ENCODE measurements at places on chromosomes 16 and 17.

- no peaks in the 10 kb centered on the region for H3K4me1 ChIP-seq
- H3K36me3 ChIP-seq: no peaks in the 10 kb centered on the region
- no peak overlapping the region for H3K27ac ChIP-seq
- no peak overlapping the region for H3K4me3 ChIP-seq
Measured at GRCh38 chr17:51853857-51854256, 304.7 kb downstream of the CA10 start.

DNA sequence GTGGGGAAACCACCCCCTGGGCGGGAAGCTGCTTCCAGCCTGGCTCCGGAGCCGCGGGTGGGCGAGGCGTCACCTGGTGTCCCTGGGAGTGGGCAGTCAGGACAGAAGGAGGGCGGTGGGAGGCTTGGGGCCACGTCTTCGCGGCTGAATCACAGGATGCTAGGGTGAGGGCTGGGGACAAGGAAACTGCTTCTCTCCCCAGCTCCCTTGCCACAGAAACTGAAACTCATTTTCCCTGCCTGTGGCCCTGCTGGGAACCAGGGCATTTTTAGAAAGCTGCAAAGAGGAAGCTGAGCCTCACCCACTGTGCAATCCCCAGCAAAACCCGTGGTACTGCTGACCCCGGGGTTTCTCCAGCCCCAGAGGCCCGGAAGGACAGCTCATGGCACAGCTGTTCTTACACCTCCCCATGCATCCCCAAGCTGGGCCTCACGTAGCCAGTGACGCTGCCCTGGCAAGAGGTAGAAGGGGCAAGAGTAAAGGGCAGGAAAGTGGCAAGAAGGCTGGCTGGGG, 8.2 kb downstream of the RHBDF2 start:
- peak; percentile 80 for DNase-seq
- no peaks in the 10 kb centered on the region for H3K27me3 ChIP-seq
- H3K27ac ChIP-seq: peak overlapping the region; percentile 80

DNA sequence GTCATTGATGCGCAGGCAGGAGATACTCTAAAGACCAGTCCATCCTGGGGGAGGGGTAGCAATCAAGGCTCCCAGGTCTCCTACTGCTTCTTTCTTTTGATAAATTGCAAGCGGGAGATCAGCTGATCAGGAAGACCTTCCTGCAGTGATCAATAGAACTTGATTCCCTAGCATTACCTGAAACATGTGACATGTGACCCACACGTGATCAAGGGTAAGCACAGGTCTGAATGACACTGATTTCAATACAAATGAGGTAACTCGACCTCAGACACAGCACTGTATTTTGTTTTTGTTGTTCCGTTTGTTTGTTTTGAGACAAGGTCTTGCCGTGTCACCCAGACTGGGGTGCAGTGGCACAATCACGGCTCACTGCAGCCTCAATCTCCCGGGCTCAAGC, 39.6 kb upstream of the MLYCD start:
- DNase-seq: no peak
- H3K27me3 ChIP-seq: no peaks in the 10 kb centered on the region
- H3K36me3 ChIP-seq: no peaks in the 10 kb centered on the region
- H3K4me3 ChIP-seq: no peak overlapping the region
- H3K4me1 ChIP-seq: no peaks in the 10 kb centered on the region
- no peak overlapping the region for H3K27ac ChIP-seq

DNA sequence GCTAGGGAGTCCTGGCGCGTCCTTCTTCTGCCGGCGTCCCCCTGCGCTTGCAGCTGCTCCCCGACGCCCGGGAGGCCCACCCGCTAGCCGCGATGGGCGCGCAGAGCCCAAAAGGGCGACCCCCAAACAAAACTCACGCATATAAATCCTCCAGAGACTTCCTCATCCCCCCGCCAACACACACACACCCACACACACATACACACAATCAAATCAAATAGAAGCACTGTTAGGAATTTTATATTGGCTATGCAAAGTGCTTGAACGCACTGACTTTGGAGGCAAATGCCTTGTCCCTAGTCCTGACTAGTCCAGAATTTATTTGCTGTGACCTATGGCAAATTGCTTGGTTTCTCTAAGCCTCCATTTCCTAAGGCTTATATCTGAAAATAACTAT, 23.8 kb upstream of the CRYM start:
- peak overlapping the region; percentile 90 for H3K4me3 ChIP-seq
- no peaks in the 10 kb centered on the region for H3K4me1 ChIP-seq
- H3K36me3 ChIP-seq: no peaks in the 10 kb centered on the region
- no peaks in the 10 kb centered on the region for H3K27me3 ChIP-seq

DNA sequence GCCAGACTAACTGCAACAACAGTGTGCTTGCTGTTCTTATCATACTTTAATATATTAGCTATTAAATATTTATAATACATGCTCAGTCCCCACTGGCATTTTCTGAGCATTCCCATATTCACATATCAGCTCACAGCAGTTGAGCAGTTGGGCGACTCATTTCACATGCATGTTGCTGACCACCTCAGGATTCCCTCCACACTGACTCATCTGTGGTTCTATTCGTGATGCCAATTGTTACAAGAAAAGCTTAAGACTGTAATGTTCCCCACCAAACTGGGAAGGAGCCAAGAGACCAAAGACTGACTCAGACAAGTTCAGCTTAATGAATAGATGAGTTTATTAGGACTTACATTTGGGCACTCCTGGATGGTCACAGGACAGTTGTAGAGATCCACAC, 100.3 kb upstream of the KIF2B start:
- H3K27ac ChIP-seq: no peak overlapping the region
- H3K4me3 ChIP-seq: no peak overlapping the region
- DNase-seq: no peak
- H3K4me1 ChIP-seq: no peaks in the 10 kb centered on the region
- no peaks in the 10 kb centered on the region for H3K36me3 ChIP-seq
- H3K27me3 ChIP-seq: no peaks in the 10 kb centered on the region

- peak; percentile 82 for DNase-seq
- H3K36me3 ChIP-seq: peaks cover 28% of the 10 kb centered on the region
- no peaks in the 10 kb centered on the region for H3K27me3 ChIP-seq
- H3K4me1 ChIP-seq: peaks cover 52% of the 10 kb centered on the region
- peak overlapping the region; percentile 91 for H3K27ac ChIP-seq
Measured at GRCh38 chr17:82871056-82871775, 31.4 kb upstream of the ZNF750 start.

DNA sequence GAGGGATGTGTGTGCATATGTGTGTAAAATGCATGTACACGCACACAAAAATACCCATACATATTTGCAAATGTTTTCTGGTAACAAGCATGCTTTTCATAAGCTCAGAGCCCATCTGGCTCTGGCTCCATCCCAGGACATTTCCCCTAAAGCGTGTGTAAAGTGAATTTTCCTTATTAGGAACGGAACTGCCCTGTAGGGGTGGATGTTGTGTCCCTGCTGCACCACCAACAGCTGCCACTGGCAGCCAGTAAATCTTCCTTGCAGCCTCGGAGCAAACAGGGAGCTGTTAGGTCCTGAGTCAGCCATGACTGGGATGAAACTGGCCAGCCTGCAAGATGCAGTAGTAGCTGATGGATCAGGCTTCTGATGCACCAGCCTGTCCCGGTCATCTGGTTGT, 393.5 kb downstream of the UTP18 start:
- no peaks in the 10 kb centered on the region for H3K4me1 ChIP-seq
- no peaks in the 10 kb centered on the region for H3K36me3 ChIP-seq
- H3K27ac ChIP-seq: no peak overlapping the region
- no peak overlapping the region for H3K4me3 ChIP-seq

- H3K36me3 ChIP-seq: peaks cover 16% of the 10 kb centered on the region
- no peak for DNase-seq
- H3K27ac ChIP-seq: no peak overlapping the region
- H3K4me3 ChIP-seq: no peak overlapping the region
Measured at GRCh38 chr16:188674-189073, 8.4 kb downstream of the HBQ1 start.

- H3K27ac ChIP-seq: no peak overlapping the region
- H3K27me3 ChIP-seq: no peaks in the 10 kb centered on the region
- H3K4me1 ChIP-seq: no peaks in the 10 kb centered on the region
Measured at GRCh38 chr17:21381076-21381706, 5.0 kb downstream of the KCNJ12 start.

DNA sequence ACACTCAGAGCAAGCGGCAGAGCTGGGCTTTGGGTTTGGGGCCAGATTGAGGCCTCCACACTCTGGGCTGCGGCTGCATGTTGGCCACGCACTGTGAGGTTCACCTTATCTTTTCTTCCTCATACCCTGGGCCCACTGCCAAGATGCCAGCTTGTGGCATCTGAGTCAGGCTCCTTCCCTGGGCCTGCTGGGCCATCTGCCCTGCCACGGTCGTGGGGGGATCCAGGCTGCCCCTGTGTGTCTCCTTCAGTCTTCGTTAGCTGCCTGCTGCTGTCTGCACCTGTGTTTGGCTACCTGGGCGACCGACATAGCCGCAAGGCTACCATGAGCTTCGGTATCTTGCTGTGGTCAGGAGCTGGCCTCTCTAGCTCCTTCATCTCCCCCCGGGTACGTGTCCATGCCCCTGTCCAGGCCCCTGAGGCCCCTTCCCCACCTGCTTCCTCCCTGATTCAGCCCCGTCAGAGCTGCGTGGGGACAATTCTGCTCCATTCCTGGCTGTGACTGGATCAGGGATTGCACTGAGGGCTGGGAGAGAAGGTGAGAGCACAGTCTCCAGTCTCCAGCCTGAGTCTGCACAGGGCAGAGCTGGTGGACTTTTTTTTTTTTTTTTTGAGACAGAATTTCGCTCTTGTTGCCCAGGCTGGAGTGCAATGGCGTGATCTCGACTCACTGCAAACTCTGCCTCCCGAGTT, 11.2 kb downstream of the SPNS3 start:
- H3K27me3 ChIP-seq: no peaks in the 10 kb centered on the region
- no peak overlapping the region for H3K27ac ChIP-seq
- no peaks in the 10 kb centered on the region for H3K36me3 ChIP-seq
- no peaks in the 10 kb centered on the region for H3K4me1 ChIP-seq
- DNase-seq: no peak

DNA sequence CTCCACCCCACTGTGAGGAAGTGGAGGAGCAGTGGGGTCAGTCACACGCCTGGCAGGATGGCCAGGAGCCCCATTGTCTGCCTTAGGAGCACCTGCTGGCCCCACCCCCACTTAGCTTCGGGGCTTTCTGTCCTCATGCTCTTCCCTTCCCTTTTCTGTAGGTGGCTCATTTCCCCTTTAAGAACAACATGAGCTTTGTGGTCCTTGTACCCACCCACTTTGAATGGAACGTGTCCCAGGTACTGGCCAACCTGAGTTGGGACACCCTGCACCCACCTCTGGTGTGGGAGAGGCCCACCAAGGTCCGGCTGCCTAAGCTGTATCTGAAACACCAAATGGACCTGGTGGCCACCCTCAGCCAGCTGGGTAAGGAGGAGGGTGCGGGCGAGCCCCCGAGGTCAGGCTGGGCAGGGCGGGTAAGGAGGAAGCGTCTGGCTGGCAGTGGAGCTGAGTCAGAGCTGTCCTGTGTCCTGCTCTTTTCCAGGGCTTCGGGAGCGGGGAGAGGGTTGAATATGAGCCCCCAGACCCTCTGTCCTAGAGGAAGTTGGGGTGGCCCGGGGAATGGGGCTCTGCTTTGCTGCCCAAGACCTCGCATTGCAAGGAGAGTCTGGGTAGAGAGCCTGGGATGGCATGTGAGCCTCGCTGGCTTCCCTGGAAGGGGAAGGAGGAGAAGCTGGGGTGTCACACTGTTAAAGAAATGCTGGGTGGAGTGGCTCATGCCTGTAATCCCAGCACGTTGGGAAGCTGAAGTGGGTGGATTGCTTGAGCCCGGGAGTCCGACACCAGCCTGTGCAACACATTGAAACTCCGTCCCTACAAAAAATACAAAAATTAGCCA, 9.2 kb upstream of the SERPINF1 start:
- H3K27me3 ChIP-seq: no peaks in the 10 kb centered on the region
- no peaks in the 10 kb centered on the region for H3K36me3 ChIP-seq
- no peak overlapping the region for H3K27ac ChIP-seq
- no peaks in the 10 kb centered on the region for H3K4me1 ChIP-seq

DNA sequence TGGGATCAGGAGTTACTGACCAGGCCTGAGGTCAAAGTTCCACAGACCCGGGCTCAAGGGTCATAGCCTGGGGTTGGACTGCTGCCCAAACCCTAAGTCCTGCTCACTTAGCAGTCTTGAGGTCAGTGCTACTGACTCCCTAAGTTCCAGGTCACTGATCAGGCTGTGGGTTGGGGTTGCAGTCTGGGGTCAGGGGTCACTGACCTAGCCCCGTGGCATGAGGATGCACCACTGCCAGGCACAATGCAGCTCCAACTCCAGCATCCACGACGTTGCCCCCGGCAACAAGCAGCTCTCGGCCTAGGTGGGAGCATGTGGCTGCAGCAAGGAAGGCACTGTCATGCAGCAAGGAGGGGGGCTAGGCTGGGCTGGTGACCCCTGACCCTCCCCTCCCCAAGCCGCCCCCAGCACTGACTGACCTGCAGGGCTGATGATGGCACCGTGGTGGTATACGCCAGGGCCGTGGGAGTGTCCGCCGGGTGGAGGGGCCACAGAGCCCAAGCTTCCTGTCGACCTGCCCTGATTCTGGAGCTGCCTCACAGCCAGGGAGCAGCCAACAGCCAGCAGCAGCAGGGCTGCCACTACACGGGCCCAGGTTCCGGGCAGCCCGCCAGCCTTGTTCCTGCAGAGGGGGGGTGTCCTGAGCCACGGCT, 1.1 kb downstream of the GGT6 start:
- no peak overlapping the region for H3K4me3 ChIP-seq
- no peaks in the 10 kb centered on the region for H3K27me3 ChIP-seq
- peaks cover 46% of the 10 kb centered on the region for H3K4me1 ChIP-seq
- no peak for DNase-seq

GRCh38 chr16:51072591-51072990, 78.5 kb downstream of the SALL1 start:
- no peaks in the 10 kb centered on the region for H3K36me3 ChIP-seq
- DNase-seq: no peak
- H3K4me3 ChIP-seq: no peak overlapping the region
- no peaks in the 10 kb centered on the region for H3K27me3 ChIP-seq
- H3K4me1 ChIP-seq: no peaks in the 10 kb centered on the region

DNA sequence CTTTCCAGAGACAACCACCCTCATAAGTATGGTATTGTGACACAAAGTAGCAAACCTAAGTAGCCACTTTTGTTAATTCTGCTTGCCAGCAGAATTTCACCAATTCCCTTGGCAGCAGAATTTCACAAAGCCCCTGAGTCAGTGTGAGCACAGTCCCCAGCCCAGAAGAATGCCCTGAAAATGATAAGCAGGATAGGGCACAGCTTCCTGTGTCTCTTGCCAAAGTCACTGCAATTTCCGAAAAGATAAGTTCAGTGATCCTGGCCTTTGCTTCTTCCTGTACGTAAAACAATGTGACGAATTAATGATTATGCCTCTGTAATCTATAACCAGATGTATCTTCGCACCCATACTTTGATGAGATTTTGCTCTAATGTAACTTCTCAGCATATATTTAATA, 16.0 kb upstream of the WIPF2 start:
- H3K4me3 ChIP-seq: no peak overlapping the region
- H3K27me3 ChIP-seq: no peaks in the 10 kb centered on the region
- H3K4me1 ChIP-seq: no peaks in the 10 kb centered on the region
- no peaks in the 10 kb centered on the region for H3K36me3 ChIP-seq
- DNase-seq: no peak

- H3K36me3 ChIP-seq: peaks cover 9% of the 10 kb centered on the region
- no peaks in the 10 kb centered on the region for H3K4me1 ChIP-seq
- no peak overlapping the region for H3K27ac ChIP-seq
- no peaks in the 10 kb centered on the region for H3K27me3 ChIP-seq
Measured at GRCh38 chr17:64009571-64010402, 10.6 kb downstream of the ICAM2 start.

GRCh38 chr17:65441053-65441605, 120.3 kb downstream of the AXIN2 start:
- no peak overlapping the region for H3K4me3 ChIP-seq
- no peak overlapping the region for H3K27ac ChIP-seq
- no peaks in the 10 kb centered on the region for H3K4me1 ChIP-seq

GRCh38 chr16:51393381-51394005, 242.4 kb upstream of the SALL1 start:
- H3K4me1 ChIP-seq: no peaks in the 10 kb centered on the region
- no peak for DNase-seq
- no peak overlapping the region for H3K4me3 ChIP-seq
- H3K27me3 ChIP-seq: no peaks in the 10 kb centered on the region
- H3K36me3 ChIP-seq: no peaks in the 10 kb centered on the region
